ENCODE measurements at places on chromosomes 16 and 17.

DNA sequence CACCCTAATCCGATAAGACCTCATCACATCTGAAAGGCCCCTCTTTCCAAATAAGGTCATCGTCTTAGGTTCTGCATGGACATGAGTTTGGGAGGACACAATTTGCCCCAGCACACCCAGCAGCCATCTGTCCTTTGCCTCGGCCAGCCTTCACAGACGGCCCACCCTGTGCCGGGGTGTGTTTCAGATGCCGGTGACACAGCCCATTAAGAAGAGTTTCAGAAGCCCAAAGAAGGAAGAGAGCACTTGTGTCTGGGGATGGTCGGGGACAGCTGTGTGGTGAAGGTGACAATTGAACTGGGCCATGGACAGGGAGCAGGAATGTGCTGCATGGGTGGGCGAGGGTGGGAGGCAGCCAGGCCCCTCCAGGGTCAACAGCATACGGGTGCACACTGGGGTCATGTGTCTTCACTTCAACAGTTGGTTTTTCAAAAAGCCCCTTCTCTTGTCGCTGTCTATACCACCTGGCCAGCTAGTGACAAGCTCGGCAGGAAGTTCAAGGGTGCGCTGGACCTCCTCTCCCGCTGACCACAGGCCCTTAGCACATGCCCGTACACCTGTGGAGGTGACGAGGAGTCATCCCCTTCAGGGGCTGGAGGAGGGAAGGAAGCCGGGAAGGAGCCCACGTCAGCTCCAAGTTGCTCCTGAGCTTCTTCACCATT lies 183.1 kb downstream of the C16orf95 start:
- H3K27me3 ChIP-seq: no peaks in the 10 kb centered on the region
- DNase-seq: peak; percentile 65
- H3K4me1 ChIP-seq: peaks cover 54% of the 10 kb centered on the region

DNA sequence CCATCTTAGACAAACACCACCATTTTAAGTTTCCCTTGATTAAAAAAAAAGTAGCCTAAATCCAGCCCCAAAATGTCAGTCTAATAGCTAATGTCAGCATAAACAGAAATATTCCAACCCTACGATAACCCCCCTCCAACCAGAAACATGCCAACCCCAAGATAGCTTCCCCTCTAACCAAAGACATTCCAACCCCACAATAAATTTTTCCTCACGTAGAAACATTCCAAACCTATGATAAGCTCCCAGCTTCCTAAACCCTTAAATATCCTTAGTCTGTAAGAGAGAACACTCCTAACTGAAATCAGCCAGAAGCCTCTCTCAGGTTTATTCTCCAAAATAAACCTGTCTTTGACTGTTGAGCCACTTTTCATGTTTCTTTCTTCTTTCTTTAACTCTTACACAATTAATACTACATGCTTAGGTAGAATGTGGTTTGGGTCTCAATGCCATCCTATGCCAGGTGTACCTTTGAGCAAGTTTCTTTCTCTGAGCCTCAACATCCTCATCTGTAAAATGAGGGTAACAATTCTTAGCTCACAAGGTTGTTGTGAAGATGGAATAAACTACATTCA lies 10.5 kb upstream of the KRT38 start:
- H3K27me3 ChIP-seq: peaks cover 23% of the 10 kb centered on the region
- DNase-seq: no peak
- H3K4me1 ChIP-seq: peaks cover 4% of the 10 kb centered on the region
- no peak overlapping the region for H3K27ac ChIP-seq

- no peak for DNase-seq
- no peaks in the 10 kb centered on the region for H3K36me3 ChIP-seq
- H3K27ac ChIP-seq: no peak overlapping the region
- H3K4me1 ChIP-seq: no peaks in the 10 kb centered on the region
These were observed 206.5 kb downstream of the ABCC12 start for GRCh38 chr16:47949276-47949675.

GRCh38 chr17:17751489-17752088 lies 70.3 kb downstream of the RAI1 start:
- H3K36me3 ChIP-seq: no peaks in the 10 kb centered on the region
- no peaks in the 10 kb centered on the region for H3K27me3 ChIP-seq
- peaks cover 53% of the 10 kb centered on the region for H3K4me1 ChIP-seq
- peak overlapping the region; percentile 78 for H3K27ac ChIP-seq
- H3K4me3 ChIP-seq: peak overlapping the region; percentile 44

DNA sequence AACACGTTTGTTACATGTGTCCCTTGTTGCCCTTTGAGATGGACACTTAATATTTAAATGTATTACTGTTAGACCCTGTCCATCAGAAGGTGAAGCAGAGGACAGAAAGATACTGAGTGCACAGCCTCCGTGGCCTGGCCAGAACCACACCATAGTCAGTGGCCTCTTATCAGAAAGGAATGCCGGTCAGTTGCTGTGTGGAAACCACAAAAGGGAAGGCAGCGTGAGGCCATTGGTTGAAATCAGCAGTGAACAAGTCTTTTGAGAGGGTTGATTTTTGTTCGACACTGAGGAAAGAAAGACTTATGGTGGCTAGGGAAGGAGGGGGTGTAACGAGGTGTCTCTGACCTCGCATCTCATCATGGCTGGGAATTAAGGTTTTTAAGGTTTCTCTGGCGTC lies 85.4 kb upstream of the CLEC18A start:
- H3K27ac ChIP-seq: peak overlapping the region; percentile 29
- DNase-seq: no peak
- no peaks in the 10 kb centered on the region for H3K36me3 ChIP-seq
- no peaks in the 10 kb centered on the region for H3K27me3 ChIP-seq

DNA sequence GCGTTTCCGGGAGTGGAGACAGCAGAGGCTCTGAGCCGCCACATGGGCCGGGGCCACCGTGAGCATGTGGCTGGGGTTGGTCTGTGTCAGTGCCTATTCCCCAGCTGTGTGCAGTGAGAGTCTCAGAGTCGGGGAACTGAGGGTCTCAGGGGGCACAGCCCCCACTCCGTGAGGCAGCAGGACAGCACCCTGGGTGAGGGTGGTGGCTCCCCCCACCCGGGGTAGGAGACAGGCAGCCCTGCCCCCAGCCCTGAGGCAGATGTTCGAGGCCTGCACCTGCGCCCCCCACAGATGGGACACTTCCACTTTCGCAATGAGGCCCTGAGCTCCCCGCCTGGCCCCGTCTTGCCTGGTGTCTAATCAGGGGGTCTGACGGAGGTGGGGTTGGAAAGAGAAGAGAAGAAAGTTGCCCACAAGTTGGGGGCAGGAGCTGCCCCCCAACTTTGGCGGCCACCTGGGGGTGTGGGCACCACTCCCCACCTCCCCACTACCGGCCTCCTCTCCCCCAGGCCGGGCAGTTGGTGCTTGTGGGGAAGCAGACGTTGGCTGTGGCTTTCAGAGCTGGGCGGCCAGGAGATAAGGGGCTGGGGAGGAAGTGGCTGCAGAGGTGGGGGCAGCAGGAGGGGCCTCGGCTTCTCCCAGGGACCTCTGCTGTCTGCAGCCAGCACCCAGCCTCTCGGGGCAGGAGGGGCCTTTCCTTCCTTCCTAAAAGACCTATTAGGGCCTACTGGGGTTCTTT lies 1.8 kb upstream of the CBFA2T3 start:
- H3K27ac ChIP-seq: no peak overlapping the region
- no peaks in the 10 kb centered on the region for H3K36me3 ChIP-seq
- H3K27me3 ChIP-seq: peaks cover 15% of the 10 kb centered on the region
- no peak overlapping the region for H3K4me3 ChIP-seq

DNA sequence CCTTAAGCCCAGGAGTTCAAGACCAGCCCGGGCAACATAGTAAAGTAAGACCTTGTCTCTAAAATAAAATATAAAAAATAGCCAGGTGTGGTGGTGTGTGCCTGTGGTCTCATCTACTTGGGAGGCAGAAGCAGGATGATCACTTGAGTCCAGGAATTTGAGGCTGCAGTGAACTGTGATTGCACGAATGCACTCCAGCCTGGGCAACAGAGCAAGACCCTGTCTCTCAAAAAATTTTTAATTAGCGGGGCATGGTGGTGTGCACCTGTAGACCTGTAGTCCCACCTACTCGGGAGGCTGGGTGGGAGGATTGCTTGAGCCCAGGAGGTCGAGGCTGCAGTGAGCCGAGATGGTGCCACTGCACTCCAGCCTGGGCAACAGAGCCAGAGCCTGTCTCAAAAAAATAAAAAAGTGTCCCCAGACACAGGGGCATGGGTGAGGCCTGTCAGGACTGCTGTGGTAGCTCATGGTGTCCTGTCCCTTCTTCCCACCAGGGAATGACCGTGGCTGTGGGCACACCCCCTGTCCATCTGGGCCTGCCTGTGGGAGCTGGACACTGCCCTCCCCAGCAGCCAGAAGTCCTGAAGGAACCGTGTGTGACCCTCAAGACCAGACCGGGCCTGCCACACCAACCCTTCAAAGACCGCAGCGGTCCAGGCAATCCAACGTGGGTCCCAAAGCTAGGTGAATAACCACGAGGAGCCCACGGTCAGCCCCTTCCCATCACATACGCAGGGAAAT lies 30.8 kb upstream of the GAA start:
- no peak overlapping the region for H3K27ac ChIP-seq
- DNase-seq: no peak
- no peaks in the 10 kb centered on the region for H3K36me3 ChIP-seq
- H3K4me1 ChIP-seq: peaks cover 23% of the 10 kb centered on the region

GRCh38 chr17:62704381-62704971 lies 77.0 kb downstream of the MRC2 start:
- H3K4me1 ChIP-seq: peaks cover 35% of the 10 kb centered on the region
- no peak for DNase-seq
- H3K36me3 ChIP-seq: peaks cover 2% of the 10 kb centered on the region
- H3K4me3 ChIP-seq: peak overlapping the region; percentile 78
- peak overlapping the region; percentile 61 for H3K27ac ChIP-seq
- H3K27me3 ChIP-seq: no peaks in the 10 kb centered on the region

- H3K4me3 ChIP-seq: no peak overlapping the region
- no peak for DNase-seq
- no peak overlapping the region for H3K27ac ChIP-seq
- H3K4me1 ChIP-seq: no peaks in the 10 kb centered on the region
These were observed 124.9 kb downstream of the WSCD1 start for GRCh38 chr17:6195123-6195522.

DNA sequence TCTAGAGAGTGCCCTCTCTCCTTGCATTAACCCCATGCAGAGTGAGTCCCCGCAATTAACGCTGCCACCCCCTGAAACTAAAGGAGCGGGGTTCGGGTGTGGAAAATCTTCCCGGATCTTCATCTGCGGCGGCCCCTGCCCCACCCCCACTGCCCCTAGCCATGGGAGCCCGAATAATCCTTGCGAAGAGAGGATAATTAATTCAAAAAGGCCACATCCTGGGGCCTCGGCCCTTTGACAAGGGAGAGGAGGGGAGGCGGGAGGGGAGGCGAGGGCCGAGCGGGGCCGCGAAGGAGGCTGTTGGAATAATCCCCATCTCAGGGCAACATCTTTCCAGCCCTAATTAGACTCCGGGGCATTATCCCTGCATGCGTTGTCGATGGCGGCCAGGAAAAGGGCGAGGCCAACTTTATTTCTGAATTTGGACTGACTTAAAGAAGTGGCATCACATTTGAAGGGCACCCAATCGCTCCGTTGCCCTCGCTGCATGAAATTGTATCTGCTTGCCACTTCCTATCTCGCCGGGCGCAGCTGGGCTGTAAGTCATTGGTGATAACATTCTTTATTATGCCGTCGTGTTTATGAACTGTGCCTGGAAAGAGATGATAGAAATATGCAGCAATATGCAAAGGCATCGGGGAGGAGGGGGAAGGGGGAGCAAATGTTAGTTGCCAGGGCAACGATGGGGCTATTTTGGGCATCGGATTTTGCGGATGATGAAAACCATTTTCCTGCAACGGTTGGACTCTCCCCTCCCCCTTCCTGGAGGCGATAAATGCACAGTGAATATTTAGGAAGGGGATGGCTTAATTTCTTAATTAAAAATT lies 387.1 kb upstream of the TNRC6C start:
- H3K27ac ChIP-seq: no peak overlapping the region
- H3K36me3 ChIP-seq: no peaks in the 10 kb centered on the region
- peak; percentile 25 for DNase-seq
- peaks cover 29% of the 10 kb centered on the region for H3K27me3 ChIP-seq

- no peak for DNase-seq
- no peak overlapping the region for H3K4me3 ChIP-seq
- no peaks in the 10 kb centered on the region for H3K36me3 ChIP-seq
- peaks cover 53% of the 10 kb centered on the region for H3K4me1 ChIP-seq
- no peaks in the 10 kb centered on the region for H3K27me3 ChIP-seq
- peak overlapping the region; percentile 8 for H3K27ac ChIP-seq
These were observed 237.3 kb upstream of the CDH5 start for GRCh38 chr16:66129196-66129595.

- no peaks in the 10 kb centered on the region for H3K27me3 ChIP-seq
- peak overlapping the region; percentile 99 for H3K4me3 ChIP-seq
- peaks cover 13% of the 10 kb centered on the region for H3K4me1 ChIP-seq
- H3K36me3 ChIP-seq: no peaks in the 10 kb centered on the region
- H3K27ac ChIP-seq: no peak overlapping the region
- DNase-seq: no peak
These were observed 850 bp downstream of the PPM1E start for GRCh38 chr17:58756246-58757161.

DNA sequence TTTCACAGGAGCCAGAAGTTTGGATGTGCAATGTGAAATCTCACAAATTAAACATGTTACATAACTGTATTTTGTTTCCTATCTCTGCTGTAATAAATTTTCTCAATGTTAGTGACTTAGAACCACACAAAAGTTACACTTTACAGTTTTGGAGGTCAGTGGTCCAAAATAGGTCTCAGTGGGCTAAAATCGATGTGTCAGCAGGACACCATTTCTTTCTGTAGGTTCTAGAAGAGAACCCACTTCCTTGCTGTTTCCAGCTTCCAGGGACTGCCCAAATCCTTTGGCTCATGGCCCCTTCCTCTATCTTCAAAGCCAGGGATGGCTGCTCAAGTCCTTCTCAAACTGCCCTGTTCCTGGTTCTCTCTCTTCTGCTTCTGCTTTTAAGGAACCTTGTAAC lies 252.7 kb downstream of the WWOX start:
- H3K27ac ChIP-seq: no peak overlapping the region
- H3K4me3 ChIP-seq: no peak overlapping the region
- H3K4me1 ChIP-seq: no peaks in the 10 kb centered on the region

GRCh38 chr17:48728232-48729231 lies at the start of gene HOXB13:
TSS of gene HOXB13 (minus strand) at chr17:48728750. CDS start at chr17:48728593, 157 bp downstream.
- no peak for DNase-seq
- H3K4me1 ChIP-seq: peaks cover 16% of the 10 kb centered on the region
- peaks cover 2% of the 10 kb centered on the region for H3K36me3 ChIP-seq
- no peak within 1 kb of the TSS for H3K27ac ChIP-seq
- H3K27me3 ChIP-seq: peaks cover 90% of the 10 kb centered on the region
- peak within 1 kb of the TSS; percentile 33 for H3K4me3 ChIP-seq

DNA sequence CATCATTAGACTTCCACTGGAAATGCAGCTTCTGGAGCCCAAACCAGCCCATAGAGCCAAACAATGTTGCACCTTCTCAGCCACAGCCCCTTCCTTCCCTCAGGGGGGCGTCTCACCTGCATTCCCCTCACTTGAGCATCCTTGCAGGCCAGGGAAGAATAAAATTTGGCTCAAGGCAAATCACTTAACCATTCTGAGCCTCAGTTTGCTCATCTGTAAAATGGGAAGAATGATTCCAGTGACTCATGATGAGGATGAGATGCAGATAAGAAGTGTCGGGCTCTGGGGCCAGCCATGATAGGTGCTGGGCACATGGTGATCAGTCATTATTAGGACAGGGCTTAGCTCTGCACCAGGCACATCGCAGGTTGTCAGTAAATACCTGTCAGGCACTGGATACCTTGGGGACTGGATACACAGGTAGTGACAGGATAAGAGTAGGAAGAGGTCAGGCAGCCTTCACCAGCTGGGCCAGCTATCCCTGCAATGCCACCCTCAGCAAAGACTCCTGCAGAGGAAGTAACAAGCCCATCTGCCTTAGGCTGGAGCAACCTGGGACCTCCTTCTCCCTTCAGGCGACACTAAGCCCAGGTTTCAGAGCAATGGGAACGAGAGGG lies 208.0 kb upstream of the TNRC6C start:
- DNase-seq: no peak
- no peak overlapping the region for H3K4me3 ChIP-seq
- no peak overlapping the region for H3K27ac ChIP-seq
- H3K4me1 ChIP-seq: no peaks in the 10 kb centered on the region
- peaks cover 3% of the 10 kb centered on the region for H3K36me3 ChIP-seq

Measured in chondrocyte (in vitro differentiated cells).